ENCODE measurements at places on chromosomes 5 and 9.

DNA sequence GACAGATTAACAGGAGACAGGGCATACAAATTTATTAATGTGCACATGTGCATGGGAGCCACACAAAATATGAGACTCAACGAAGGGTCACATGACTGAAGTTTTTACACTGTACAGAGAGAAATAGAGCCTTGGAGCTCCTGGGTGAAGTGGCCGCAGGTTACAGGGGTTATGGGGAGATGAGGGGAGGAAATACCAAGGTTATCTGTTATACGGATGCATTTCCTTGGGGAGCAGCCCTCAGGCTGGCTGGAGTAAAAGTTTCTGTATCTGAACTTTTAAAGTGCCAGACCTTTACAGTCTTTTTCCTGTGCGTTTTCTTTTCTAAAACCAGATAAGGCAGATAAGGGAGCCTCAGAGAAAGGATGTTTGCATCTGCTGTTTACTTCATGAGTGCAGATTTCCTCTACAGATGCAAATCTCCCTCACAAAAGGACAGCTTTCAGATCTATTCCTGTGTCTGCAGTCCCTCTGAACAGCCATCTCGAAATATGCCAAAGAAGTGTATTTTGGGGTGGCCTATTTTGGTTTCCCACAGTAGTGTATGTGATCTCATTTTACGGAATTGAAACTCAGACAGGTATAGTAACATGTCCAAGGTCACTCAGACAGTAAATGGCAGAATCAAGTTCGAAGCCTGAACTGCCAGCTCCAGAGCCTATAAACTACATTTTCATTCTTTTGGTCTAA lies 139.3 kb upstream of the FBXL17 start:
- peak overlapping the region; percentile 92 for H3K27ac ChIP-seq
- no peaks in the 10 kb centered on the region for H3K36me3 ChIP-seq
- no peaks in the 10 kb centered on the region for H3K4me1 ChIP-seq
- DNase-seq: no peak
- no peak overlapping the region for H3K4me3 ChIP-seq

DNA sequence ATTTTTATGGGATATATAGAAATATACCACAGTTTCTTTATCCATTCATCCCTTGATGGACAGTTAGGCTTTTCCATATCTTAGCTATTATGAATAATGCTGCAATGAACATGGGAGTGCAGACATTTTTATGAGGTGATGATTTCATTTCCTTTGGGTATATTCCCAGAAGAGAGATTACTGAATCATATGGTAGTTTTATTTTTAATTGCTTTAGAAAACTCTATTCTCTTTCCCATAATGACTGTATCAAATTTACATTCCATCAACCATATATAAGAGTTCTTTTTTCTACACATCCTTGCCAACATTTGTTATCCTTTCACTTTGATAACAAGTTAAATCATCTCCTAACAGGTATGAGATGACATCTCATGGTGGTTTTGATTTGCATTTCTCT lies 821.6 kb downstream of the TLE1 start:
- no peak for DNase-seq
- H3K36me3 ChIP-seq: no peaks in the 10 kb centered on the region
- no peaks in the 10 kb centered on the region for H3K4me1 ChIP-seq
- H3K27me3 ChIP-seq: no peaks in the 10 kb centered on the region
- no peak overlapping the region for H3K27ac ChIP-seq

DNA sequence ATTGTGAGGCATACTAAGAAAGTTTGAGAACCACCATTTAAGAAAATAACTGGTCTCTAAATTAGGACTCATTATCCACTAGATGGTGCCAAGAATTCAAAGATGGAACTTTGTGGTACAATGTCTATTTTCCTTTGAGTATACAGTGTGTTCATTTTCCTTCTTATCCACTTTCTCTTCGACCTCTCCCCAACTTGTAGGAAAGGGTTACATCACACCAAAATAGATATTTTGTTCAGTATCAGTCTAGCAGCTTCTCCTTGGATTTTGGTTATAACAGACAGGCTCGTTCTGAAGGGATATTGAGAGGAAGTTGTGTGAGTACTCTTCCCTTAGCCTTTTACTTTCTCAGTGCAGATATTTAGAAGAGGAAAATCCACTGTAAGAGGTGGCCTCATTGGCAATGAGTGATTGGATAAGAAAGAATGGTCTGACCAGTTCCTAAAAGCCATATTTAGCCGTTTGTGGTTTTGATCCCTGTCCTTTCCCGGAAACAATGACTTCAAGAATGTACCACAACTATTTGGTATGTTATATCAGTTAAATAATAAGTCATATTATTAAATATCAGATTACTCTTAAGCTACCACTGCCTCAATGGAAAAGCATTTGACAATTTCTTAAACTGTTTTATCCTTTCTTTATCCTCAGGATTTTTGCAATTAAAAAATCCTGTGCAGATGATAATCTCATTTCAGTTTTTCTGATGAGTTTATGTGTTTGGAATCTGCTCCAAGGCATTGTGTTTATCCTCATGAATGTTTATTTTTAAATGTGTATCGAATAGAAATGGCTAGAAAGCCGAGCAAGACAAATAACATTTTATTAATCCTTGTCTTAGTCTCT lies 69.0 kb upstream of the GRAMD2B start:
- no peaks in the 10 kb centered on the region for H3K27me3 ChIP-seq
- peak; percentile 56 for DNase-seq
- peak overlapping the region; percentile 80 for H3K27ac ChIP-seq
- H3K4me1 ChIP-seq: no peaks in the 10 kb centered on the region

- peaks cover 5% of the 10 kb centered on the region for H3K36me3 ChIP-seq
- H3K27me3 ChIP-seq: no peaks in the 10 kb centered on the region
- H3K27ac ChIP-seq: no peak overlapping the region
- H3K4me3 ChIP-seq: no peak overlapping the region
- DNase-seq: no peak
- no peaks in the 10 kb centered on the region for H3K4me1 ChIP-seq
Observed at GRCh38 chr9:105751761-105752160, 57.4 kb downstream of the TMEM38B start.

DNA sequence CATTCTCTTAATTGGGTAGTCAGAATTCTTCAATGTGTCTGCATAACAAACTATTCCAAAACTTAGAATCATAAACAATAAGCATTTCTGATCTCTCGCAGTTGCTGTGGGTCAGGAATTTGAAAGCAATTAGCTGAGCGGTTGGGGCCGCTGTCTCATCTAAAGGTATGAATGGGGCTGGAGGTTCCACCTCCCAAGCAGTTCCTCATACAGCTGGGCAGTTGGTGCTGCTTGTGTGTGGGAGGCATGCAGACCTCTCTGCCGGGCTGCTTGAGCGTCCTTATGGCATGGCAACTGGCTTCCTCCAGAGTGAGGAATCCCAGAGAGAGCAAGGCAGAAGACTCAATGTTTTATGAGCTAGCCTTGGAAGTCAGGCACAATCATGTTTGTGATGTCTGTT lies 30.2 kb upstream of the SEMA4D start:
- H3K27me3 ChIP-seq: no peaks in the 10 kb centered on the region
- no peak overlapping the region for H3K27ac ChIP-seq
- no peak overlapping the region for H3K4me3 ChIP-seq
- no peaks in the 10 kb centered on the region for H3K4me1 ChIP-seq

GRCh38 chr5:186091-187041 lies 4.9 kb upstream of the LRRC14B start:
- H3K4me1 ChIP-seq: peaks cover 12% of the 10 kb centered on the region
- no peak for DNase-seq
- no peaks in the 10 kb centered on the region for H3K27me3 ChIP-seq
- peaks cover 27% of the 10 kb centered on the region for H3K36me3 ChIP-seq
- H3K27ac ChIP-seq: no peak overlapping the region

DNA sequence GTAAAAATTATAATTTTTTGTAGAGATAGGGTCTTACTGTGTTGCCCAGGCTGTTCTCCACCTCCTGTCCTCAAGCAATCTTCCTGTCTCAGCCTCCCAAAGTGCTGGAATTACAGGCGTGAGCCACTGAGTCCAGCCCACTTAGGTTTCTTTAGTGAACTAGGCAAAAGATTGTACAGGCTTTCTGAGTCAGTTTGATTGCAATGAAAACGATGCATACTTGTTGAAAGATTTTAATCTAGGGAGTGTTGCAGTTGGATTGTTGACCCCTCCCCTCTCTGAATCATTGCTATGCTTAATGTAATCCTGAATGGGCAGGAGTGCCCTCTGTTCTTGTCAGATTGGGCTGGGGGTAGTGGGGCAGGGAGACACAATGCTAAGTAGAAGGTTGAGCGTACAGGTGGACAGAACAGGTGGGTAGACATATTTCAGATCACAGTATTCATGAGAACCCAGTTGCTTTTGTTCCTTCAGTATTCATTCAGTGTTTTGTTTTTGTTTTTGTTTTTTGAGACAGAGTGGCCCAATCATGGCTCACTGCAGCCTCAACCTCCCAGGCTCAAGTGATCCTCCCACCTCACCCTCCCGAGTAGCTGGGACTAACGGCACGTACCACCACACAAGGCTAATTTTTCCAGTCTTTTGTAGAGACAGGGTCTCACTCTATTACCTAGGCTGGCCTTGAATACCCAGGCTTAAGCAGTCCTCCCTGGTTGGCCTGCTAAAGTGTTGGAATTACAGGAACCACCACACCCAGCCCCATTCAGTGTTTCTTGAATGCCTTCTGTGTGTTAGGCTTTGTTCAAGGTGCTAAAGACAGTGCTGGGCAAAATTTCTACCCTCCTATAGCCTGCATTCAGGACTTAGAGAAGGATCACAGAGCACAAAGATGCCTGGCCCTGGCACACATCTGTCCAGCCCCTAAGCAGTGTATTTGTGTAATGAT lies 70.1 kb downstream of the KIAA1958 start:
- H3K27me3 ChIP-seq: no peaks in the 10 kb centered on the region
- H3K36me3 ChIP-seq: no peaks in the 10 kb centered on the region
- no peak overlapping the region for H3K27ac ChIP-seq
- no peaks in the 10 kb centered on the region for H3K4me1 ChIP-seq
- peak; percentile 94 for DNase-seq

- no peak overlapping the region for H3K27ac ChIP-seq
- H3K4me3 ChIP-seq: no peak overlapping the region
- no peak for DNase-seq
- no peaks in the 10 kb centered on the region for H3K36me3 ChIP-seq
- peaks cover 2% of the 10 kb centered on the region for H3K27me3 ChIP-seq
- peaks cover 17% of the 10 kb centered on the region for H3K4me1 ChIP-seq
Observed at GRCh38 chr9:130932255-130933079, 6.6 kb downstream of the FIBCD1 start.

GRCh38 chr5:153670101-153670500 lies 179.6 kb downstream of the GRIA1 start:
- no peaks in the 10 kb centered on the region for H3K27me3 ChIP-seq
- H3K27ac ChIP-seq: no peak overlapping the region
- no peaks in the 10 kb centered on the region for H3K36me3 ChIP-seq
- H3K4me3 ChIP-seq: no peak overlapping the region
- H3K4me1 ChIP-seq: no peaks in the 10 kb centered on the region

- no peaks in the 10 kb centered on the region for H3K27me3 ChIP-seq
- DNase-seq: no peak
- no peaks in the 10 kb centered on the region for H3K36me3 ChIP-seq
- no peak overlapping the region for H3K4me3 ChIP-seq
- H3K4me1 ChIP-seq: peaks cover 9% of the 10 kb centered on the region
Observed at GRCh38 chr9:33187519-33188218, 20.5 kb upstream of the B4GALT1 start.

Measured in trophoblast cell (in vitro differentiated cells and primary cell).